NCI-H2029 treated with DMSO at 0.1 percent for 48 hours (cell line): ENCODE measurements at places on chromosomes 5 and 9.
A peak's percentile ranks its signal among the peaks of the same experiment; 100 is the strongest.

- DNase-seq, result no peak
Observed at GRCh38 chr9:123350590-123351310, 5.2 kb upstream of the CRB2 start.

DNA sequence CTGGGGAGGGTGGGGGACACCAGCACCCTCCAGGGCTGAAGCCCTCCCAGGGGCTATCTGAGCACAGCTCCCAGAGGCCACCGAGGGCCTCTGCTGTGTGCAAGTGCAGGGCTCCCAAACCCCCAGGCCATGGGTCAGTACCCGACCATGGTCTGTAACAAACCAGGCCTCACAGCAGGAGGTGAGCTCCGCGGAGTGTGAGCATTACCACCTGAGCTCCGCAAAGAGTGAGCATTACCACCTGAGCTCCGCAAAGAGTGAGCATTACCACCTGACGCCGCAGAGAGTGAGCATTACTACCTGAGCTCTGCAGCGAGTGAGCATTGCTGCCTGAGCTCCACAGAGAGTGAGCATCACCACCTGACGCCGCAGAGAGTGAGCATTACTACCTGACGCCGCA lies 152.9 kb upstream of the IRX2 start:
- DNase-seq, result no peak

- DNase-seq, result peak; percentile 30
Observed at GRCh38 chr5:141650851-141651727, at the start of gene FCHSD1. Gene FCHSD1, minus strand, starts transcription at chr5:141651418. Its CDS starts 50 bp downstream, at chr5:141651368.

GRCh38 chr5:58816181-58816731 lies 233.4 kb downstream of the RAB3C start:
- DNase-seq, result no peak

DNA sequence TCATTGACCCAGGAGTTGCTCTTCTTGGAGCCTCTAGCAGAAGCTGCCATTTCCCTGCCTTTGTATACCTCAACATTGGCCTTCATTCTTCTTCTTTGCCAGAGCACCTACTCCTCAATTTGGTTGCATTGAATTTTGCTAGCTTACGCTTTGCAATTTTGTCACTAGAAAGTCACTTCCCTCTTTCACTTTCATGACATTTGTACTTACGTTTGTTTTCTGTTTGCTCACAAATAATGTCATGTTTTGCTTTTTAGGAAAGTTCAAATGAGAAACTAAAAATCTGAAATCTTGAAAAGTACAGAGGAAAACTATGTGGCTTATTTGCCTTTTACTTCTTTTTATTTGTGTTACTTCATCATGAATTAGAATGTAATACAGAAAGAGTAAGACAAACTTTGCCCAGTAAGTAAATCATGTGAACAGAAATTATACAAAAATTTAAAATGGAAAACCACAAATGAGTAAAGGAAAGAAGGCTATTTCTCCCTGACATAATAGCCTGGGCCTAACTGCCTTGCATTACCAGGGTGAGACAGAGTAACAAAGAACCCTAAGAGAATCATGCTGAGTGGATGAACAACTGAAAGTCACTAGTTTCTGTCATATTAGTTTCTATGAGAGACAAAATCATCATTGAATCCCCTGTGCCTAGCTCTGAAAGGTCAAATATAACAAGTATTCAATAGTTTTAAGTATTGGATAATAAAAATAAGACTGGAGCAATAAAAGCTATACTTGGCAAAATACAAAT lies 7.4 kb upstream of the IFNA1 start:
- no peak for DNase-seq

GRCh38 chr9:76718166-76718565 lies 46.1 kb upstream of the PCA3 start:
- DNase-seq, result no peak

DNA sequence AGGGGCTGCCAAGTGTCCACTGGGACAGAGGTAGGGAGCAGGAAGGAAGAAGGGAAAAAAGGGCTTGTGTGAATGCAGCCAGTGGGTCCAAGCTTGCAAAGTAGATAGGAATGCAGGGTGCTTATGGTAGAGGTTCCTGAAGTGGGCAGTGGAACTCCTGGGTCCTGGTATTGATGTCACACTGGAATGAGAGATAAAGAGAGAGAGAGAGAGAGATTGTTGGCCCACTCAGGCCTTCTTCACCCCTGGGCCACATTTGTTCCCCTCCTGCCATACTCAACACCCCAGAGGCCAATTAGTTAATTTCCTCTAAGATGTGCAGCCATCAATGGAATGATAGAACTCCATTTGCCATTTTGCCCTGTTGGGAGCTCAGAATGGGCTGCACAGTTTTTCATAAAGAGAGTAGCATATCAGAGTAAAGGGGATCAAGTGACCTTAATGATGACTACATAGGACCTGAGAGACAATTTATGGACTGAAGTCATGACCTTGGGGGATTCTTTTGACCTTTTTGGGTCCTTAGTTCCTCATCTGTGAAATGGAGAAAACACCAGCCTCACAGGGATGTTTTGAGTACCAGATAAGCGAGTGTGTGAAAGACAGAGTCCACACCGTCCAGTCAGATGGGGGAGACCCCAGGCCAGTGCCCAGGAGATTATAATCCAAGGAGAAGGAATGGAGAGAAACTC lies 52.9 kb downstream of the PPARGC1B start:
- DNase-seq, result no peak

DNA sequence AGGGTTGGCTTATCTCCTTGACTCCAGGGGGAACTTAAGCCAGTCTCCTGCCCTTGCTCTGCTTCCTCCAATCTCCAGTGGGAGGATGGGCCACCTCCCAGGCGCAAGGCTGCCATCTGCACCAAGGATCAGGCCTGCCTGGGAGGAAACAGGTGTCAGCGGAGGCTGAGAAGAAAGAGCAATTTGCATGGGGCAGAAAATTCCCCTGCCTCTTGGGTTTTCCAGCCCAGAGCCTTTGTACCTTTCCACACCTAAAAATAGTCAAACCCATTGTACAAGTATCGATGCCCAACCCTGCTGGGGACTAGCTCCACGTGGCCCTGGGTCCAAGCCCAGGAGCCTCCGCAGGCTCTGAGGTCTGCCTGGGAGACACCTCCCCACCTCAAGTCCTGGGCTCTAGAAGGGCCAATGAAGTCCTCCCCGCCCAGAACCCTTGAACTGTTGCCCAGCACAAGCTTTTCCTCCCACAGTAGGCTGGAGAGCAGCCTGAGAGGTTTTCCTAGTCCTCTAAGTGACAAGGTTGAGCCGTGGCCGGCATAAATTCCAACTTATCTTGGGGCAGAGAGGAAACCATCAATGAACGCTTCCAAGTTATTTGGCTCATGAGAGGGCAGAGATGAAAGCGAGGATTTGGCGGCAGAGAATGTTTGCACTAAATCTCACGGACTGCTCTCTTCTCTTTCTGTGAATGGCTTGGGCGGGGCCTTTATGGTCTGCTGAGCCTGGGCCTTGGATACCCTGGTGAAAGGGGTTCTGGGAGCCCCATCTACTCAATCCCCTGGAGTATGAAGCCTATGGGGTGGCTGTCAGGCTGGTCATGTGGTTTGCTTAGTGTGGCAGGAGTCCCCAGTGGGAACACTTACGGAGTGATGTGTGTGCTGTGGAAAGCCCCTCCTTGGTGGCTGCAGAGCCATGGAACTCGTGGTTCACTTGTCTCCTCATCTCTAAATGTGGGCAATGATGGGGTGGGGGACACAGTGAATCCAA lies 15.6 kb downstream of the JADE2 start:
- no peak for DNase-seq

- no peak for DNase-seq
Observed at GRCh38 chr5:21058289-21058688, 1070.3 kb upstream of the CDH18 start.

DNA sequence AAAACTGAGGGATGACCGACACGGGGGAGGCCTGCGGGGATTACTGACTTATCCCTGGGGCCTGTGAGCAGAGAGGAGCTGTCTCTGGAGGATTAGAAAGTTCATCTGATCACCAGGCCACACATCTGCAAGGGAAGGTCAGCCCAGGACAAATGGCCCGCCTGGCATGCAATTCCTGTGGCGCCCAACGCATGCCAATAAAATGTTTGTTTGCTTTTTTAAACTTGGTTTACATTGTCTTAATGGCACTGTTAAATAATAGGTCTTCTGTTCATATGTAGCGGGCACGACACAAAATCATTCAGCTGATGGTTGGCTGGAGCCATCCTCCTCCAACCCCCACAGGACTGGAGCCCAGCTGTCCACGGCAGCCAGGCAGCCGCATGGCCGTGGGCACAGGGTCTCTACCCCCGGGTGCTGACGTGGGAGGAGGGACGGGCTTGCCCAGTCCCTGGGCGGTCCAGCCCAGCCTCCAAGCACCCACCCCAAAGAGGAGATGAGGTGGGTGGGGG lies 41.0 kb upstream of the SLC12A7 start:
- no peak for DNase-seq

DNA sequence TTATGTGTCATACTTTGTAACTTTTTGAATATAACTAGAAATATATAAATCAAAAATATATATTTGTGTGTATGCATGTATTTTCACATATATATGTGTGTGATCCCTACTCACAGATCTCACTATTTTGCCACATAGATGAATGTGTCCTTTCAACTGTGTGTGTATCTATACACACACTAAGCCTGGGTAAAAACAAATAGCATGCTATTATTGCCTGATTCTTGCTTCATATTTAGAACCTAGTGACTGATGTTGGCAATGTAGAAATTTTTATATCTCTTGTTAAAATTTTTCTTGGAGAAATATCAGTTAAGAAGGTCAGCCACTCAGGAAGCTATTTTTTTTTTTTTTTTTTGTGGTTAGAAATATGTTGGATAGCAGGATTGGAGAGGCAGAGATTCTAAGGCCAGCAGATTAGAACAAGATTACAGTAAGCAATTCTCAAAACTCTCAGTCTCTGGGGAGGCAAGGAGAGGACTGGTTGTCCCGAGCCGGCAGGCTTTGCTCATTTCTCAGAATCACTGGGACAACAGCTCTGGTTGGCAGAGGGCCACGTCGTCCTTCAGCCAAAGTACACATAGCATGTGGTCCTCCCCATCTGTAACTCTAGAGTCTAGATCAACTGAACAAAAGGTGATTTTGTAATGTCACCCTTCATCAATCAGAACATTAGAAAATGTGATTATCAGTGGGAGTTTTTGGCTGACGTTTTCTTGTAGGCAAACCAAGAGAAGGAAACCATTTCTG lies 19.7 kb downstream of the C6 start:
- no peak for DNase-seq

DNA sequence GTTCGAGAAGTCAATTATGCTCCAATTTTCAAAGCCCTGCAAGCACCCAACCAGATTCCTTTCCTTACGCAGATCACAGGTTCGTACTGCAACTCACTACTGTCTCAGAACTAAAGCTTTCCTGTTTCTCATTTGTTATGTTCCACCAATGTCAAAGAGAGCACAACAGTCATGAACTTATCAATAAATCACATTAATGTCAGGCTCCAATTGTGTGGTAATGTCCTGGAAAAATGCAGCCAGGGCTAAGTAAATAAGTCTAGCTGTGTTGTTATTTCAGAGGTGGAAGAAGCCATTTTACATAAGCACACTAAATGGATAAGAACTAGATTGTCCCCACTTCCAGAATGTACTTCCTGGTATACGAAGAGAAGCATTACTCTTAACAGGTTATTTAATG lies 488.6 kb upstream of the PTGER4 start:
- no peak for DNase-seq

DNA sequence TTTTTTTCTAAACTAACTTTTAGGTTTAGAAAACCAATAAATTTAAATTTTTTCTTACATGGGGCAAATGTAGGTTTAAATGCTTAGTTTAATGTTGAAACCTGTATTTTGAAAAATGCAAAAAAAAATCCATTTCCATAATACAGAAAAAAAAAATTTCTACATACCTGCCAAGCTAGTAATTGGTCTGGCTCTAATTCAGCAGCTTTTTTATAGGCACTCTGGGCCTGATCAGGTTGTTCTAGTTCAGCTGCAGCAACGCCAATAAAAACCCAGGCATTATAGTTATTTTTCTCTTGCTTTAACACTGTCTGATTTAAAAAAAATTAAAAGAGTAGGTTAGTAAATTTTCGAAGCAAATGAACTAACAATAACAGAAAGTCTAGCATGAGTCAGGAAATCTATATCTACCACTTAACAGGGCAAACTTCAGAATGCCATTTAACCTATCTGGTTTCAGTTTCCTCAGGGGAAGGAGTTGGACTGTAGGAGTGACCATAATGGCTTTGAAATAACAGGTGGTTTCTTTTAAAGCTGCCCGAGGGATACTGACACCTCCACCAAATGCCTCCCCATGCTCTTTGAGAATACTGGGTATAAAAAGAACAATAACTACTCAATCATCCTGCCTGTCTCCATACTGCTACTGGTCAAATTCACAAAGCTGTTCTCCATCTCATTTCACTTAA lies 11.6 kb downstream of the SKIC3 start:
- DNase-seq, result peak; percentile 28

DNA sequence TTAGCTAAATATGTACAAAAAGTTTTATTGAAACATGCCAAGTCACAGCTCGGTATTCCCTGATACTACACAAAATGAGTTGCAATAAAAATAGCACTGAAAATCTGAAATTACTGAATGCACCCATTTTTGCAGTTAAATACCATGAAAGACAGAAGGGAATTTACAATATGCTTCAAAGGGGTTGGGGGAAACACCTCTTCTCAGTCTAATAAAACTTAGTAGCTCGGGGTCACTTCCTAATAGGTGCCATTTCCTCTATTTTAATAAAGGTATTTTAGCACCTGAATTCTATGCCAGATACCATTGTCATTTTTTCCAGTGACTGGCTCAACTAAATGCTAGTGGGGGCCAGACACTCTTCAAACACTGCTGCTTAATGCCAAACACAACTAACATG lies 204.1 kb upstream of the MEF2C start:
- DNase-seq, result no peak

DNA sequence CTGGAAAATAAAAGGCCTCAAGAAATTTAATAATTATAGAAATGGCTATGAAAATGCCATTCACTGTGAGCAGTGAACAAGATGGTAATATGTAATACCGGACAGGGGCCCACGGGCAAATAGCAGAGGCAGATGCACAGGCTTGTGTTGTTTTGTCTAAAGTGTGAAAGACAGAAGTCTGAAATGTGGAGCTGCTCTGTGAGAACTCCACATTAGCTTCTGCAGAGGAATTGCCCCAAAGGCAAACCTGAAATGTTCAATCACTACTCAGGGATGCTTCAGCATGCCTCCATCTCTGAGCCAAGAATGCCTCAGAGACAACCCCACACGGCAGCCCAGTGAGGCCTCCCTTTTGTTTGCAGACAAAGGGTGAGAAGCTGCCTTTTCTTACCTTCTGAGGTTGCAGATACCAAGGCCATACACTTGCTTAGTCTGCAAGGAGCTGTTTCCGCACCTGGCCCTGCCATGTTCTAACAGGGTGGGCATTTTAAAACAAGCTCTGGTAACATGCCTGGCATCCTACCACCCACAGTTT lies 124.3 kb upstream of the CXCL14 start:
- no peak for DNase-seq

DNA sequence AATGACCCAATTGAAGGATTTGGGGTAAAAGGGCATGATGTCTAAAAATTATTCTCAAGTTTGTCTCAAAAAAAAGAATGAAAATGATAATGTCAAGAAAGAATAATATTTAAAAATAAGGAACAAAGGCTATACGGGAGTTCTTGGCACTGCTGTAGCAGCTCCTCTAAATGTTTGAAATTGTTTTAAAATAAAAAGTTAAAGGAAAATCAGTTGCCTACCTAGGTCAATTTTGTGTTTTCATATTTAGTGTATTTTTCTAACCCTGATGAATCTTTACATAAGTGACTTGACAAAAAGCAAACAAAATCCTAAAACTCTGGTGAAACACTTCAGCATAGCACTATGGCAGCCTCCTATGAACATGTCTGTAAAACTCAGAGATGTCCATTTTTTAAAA lies 56.4 kb downstream of the ALDH1A1 start:
- DNase-seq, result no peak

GRCh38 chr5:54390015-54390414 lies 65.5 kb upstream of the HSPB3 start:
- DNase-seq, result peak; percentile 77
